ENCODE measurements at places on chromosomes 16 and 17. TPM values are rescaled to one million over a fixed set of nuclear protein-coding genes. Genes with fewer than 3 reads are reported as not detected.

HOXB3 gene
- 5.7 TPM for total RNA-seq

UBN1 gene
- 17.7 TPM for total RNA-seq

NLRP1 gene
- 7.0 TPM for total RNA-seq

NUDT7 gene
- 10.5 TPM for total RNA-seq

USH1G gene
- total RNA-seq: not detected

CCL1 gene
- not detected for total RNA-seq

All from dermis lymphatic vessel endothelial cell (primary cell).